ENCODE measurements at places on chromosomes 12 and 14. TPM values are rescaled to one million over a fixed set of nuclear protein-coding genes. Genes with fewer than 3 reads are reported as not detected.

C3AR1 gene
- 1.1 TPM for total RNA-seq

NEMF gene
- total RNA-seq, result 48.6 TPM

FSCB gene
- 0.22 TPM for total RNA-seq

PTPRR gene
- 1.1 TPM for total RNA-seq

C12orf54 gene
- total RNA-seq, result not detected

RBM19 gene
- total RNA-seq, result 28.9 TPM

KICS2 gene
- 9.2 TPM for total RNA-seq

MYF6 gene
- not detected for total RNA-seq

NOXRED1 gene
- 0.22 TPM for total RNA-seq

CFAP73 gene
- not detected for total RNA-seq

EIF5 gene
- 230 TPM for total RNA-seq

SLC16A7 gene
- 31.9 TPM for total RNA-seq

TMEM52B gene
- 71.6 TPM for total RNA-seq

CLEC1B gene
- not detected for total RNA-seq

TMPRSS12 gene
- not detected for total RNA-seq

APOF gene
- not detected for total RNA-seq

GARIN6 gene
- total RNA-seq, result not detected

CCDC38 gene
- total RNA-seq, result not detected

CIDEB gene
- 0.22 TPM for total RNA-seq

NRL gene
- 0.72 TPM for total RNA-seq

CDCA3 gene
- 0.66 TPM for total RNA-seq
